Stimulated activated CD8-positive, alpha-beta memory T cell treated with anti-CD3 and anti-CD28 coated beads, Interleukin-15, amount 100 ng/mL, for 24 hours (primary cell): ENCODE measurements at places on chromosomes 12 and 14.

DNA sequence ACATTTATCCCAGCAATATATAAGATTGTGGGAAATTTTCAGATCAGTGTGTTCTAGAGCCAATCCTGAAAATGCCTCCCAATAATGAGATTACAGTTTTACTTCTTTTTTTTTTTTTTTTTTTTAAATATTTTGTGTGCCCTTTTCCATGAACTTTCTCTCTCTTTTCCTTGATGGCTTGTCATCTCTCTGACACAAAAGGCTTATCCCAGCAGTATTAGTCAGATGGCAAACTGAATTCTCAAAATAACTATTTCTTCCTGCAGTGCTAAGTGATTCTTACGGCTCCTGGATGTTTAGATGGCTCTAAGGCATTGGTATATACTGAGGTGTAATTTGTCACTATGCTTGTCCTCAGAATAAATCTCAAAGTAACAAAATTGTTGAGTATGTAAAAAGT lies 86.7 kb downstream of the LRP6 start:
- DNase-seq = no peak

- no peak for DNase-seq
Observed at GRCh38 chr12:63841571-63841970, 2.9 kb upstream of the SRGAP1 start.

- no peak for DNase-seq
Observed at GRCh38 chr12:104631867-104632266, 175.1 kb downstream of the CHST11 start.

GRCh38 chr12:123559468-123559867 lies 24.9 kb upstream of the TMED2 start:
- DNase-seq = no peak
